T-helper 2 cell treated with Interferon-gamma antibody and Interleukin-4, amounts not matched to agents 5 μg/mL and 100 μg/mL, for 36 hours (primary cell): ENCODE measurements at places on chromosomes 2 and 18.

DNA sequence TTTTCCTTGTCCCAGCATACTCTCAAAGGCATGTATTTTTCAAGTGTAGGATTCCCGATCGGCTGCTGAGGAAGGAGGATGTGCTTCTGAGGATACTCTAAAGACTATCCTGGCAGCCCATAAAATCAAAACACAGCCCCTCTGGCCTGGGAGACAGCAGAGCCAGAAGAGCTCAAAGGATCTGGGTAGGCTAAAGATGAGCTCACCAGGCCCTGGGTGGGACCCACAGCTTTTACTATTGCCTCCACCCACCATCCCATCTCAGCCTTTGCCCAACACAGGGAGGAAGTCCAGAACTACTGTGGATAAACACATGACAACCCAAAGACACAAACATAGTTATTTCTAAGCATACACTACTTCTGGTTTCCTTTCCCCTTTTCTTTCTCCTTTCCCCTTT lies 79.1 kb upstream of the ZFP36L2 start:
- no peak for DNase-seq

- DNase-seq, result no peak
These were observed 467.4 kb downstream of the SOX11 start for GRCh38 chr2:6159606-6160005.

- no peak for DNase-seq
These were observed 11.5 kb upstream of the LAPTM4A start for GRCh38 chr2:20062615-20063545.

DNA sequence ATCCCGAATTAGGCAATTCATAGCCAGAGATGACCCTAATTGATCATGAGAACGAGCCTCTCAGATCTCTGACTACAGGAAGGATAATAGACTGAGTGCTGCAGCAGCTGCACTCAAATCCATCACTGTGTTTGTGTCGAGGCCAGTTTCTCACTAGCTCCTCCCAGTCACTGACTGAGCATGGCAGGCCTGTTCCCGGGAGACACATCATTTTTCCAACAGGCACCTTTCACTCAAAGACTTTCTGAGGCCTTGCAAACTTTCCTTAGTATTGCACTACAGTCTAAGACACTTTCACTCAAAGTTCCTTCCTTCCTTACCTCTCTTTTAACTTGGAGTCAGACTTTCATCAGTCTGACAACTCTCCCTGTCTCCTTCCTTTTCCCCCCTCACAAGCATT lies 13.7 kb downstream of the SOS1 start:
- DNase-seq, result no peak

- no peak for DNase-seq
These were observed 33.2 kb upstream of the KCNJ13 start for GRCh38 chr2:232809349-232810124.

GRCh38 chr2:38073211-38074057 lies 2.5 kb downstream of the CYP1B1 start:
- no peak for DNase-seq

GRCh38 chr2:33126958-33127357 lies 180.2 kb downstream of the LTBP1 start:
- DNase-seq, result no peak

GRCh38 chr18:10588975-10589374 lies 63.1 kb downstream of the NAPG start:
- DNase-seq, result no peak

- DNase-seq, result no peak
These were observed 2.9 kb upstream of the PKDCC start for GRCh38 chr2:42044939-42045338.

DNA sequence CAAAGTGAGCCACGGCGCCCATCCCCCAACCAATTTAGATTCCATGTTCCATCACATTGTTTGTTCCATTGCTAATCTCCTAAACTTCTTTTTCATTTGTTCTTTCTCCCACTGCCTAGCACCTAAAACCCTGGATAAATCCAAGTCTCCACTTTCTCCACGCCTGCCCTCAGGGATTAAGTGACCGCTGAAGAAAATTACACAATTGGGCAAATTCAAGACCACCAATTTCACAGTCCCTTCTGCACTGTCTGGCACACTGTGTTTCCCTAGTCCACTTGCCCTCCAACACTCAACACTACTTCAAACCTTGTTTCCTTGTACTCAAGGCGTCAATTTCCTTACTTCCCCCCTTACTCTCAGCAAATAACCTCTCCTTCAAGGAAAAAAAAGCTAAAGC lies 5.1 kb upstream of the UBXN4 start:
- DNase-seq, result no peak

DNA sequence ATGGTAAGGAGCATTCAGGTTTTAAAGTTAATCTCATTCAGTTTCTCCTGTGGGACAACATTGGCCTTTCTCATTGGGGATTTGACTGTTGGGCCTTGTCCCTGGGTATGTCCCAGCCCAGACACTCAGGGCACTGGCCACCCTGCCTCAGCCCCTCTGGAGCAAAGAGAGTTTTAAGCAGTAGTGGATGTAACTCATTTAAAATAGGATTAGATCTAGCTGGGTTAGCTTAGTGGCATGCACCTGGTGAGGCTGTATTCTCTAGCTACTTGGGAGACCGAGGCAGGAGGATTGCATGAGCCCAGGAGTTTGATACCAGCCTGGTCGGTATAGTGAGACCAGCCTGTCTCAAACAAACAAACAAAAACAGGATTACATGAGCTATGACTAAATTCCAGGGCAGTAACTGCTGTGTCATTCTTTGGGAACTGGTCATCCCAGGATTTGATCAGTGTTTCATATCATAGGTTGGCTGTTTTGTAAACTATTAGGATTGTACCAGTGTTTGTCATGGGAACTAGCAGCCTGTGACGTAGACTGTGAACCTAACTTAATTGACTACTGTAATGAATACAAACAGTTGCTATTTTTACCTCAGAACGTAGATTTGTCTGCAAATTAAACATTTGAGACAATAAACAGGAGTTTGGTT lies 12.5 kb downstream of the INPP4A start:
- DNase-seq, result no peak

DNA sequence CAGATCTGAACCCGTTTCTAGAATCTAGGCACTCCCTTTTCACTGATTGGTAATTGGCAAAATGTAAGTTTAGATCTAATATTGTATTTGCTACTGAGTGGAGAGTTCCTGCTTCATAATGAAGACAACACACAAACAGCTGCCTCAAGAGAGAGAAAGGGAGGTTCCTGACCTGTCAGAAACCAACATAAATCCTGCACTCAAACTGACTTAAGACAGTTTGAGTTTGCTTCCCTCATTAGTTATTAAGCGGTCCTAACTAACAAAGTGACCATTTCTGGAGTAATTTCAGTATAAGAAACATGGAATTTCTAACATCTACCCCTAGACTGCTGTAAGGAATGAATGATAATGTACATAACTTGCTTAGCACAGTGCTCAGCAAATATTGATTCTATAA lies 191.2 kb downstream of the METTL4 start:
- no peak for DNase-seq

DNA sequence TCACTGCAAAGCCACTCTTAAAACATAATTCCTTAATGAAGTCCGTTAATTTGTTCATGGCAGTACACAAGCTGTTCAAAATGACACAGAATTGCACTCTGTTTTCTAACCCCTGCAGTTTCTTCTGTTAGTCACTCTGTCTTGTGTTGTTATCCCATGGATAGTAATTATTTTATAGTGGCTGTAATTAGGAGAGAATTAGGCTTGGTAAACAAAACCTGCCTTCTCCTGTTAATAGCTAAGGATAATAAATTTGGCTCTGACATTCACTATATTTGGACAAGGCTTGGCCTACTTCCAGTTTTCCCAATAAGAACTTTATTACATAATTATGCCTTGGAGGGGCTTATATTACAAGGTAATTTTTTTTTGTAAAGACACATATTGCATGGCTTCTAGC lies 330.3 kb upstream of the FIGN start:
- DNase-seq, result no peak

DNA sequence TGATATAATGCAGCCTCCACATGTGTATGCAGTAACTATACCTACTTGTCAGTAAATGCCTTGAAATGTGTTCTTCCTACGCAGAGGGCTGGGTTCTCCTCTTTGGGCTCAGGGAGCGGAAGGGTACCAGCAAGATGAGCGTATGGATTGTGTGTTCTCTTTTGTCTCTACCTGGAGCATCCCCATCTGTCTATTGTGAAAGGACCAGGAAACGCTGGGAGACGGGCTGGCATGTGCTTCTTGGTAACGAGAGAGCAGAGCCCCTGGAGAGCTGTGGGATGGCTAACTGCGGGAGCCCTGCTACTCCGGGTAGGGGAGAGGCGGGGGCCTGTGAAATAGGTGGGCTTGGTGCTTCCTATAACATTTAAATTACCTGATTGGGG lies 80.9 kb downstream of the BCL2 start:
- no peak for DNase-seq

- no peak for DNase-seq
These were observed 67.0 kb downstream of the RBMS1 start for GRCh38 chr2:160426604-160427003.

GRCh38 chr2:68989035-68989434 lies 14.6 kb downstream of the GKN1 start:
- no peak for DNase-seq

DNA sequence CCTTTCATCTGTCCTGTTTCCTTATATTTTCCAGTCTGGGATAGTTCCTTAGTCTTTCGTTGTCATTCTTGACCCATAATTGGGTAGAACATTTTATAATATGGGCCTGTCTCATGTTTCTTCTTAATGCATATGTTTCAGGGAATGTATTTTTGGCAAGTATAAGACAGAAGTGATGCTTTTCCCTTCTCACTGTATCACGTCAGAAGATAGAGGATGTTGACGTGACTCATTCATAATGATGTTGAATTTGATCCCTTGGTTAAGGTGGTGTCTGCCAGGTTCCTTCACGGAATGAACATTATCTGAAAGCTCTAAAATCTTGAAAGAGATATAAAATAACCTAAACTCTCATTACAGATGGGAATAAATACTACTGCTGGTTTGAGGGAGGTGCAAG lies 18.8 kb downstream of the CDH7 start:
- DNase-seq, result no peak

GRCh38 chr18:44853430-44853829 lies 172.7 kb downstream of the SETBP1 start:
- no peak for DNase-seq

GRCh38 chr18:2907550-2908135 lies 60.8 kb downstream of the EMILIN2 start:
- no peak for DNase-seq

DNA sequence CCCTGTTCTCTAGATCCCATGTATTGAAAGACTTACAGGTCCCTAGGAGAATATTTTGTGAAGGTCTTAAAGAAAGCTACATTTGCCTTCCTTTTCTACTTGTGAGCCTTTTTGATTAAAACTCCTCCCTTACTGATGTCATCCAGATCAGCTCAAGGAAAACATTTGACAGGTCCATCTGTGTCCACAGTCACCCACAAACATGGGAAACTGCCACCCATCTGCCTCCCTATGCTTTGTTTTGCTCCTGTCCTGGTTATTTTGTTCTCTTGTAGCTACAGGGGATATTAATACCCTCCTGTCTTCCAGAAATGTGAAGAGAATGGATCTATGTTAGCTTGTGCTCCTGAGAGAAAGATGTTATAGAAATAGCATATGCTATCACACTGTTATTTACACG lies 203.6 kb upstream of the GALNT5 start:
- no peak for DNase-seq

DNA sequence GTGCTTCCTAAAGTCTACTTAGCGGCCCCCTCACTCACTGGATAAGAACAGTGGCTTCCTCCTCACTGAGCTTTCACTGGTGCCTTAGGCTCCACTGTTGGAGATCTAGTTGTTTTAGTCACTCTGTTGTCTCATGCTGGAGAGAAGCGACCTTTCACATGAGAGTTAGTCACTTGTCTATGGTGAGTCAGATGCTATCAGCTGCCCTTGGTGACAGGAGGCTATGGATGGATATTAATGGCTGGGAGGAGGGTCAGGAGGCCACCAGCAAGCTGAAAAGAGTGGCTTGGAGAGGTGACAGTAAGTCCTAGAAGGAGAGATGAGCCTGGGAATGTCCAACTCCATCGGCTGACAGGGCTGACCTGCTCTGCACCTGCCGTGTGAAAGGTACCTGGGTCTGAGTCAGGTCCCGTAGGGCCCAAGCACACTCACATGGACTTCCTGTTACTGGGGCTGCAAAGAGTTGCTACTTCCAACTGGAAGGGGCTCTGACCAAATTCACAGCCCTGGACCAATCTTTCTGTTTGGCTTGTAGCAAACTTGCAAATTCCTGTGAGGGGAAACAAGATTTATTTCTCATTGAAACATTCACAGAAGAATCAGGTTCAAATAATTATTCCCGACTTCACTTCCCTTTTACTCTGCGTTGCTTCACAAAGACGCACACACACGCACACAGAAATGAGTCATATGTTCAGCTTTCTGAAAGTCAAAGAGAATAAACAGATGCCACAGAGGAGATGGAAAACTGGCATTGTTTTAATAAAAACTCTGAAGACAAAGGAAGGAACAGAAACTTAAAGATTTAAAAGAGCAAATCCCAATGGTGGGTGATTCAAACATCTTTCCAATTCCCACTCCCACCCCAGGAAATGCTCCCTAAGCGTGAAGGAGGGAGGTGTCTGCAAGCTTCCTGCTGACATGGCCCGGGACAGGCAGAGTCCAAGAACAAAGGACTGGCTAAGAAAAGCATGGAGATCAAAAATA lies 203.5 kb upstream of the TWIST2 start:
- peak; percentile 9 for DNase-seq

- no peak for DNase-seq
These were observed 42.7 kb upstream of the ALPP start for GRCh38 chr2:232335859-232336215.

GRCh38 chr2:71671895-71672825 lies 218.8 kb downstream of the DYSF start:
- DNase-seq, result no peak
